ENCODE measurements at places on chromosomes 11 and 22. TPM values are rescaled to one million over a fixed set of nuclear protein-coding genes. Genes with fewer than 3 reads are reported as not detected.

Gene CD44
- 2,078 TPM for polyA plus RNA-seq

Gene SULT4A1
- 0.09 TPM for polyA plus RNA-seq

Gene TXNRD2
- 13.2 TPM for polyA plus RNA-seq

Gene KRTAP5-2
- not detected for polyA plus RNA-seq

Gene CAVIN3
- 50.9 TPM for polyA plus RNA-seq

Gene MYEOV
- polyA plus RNA-seq = 7.3 TPM

Gene KDM2A
- polyA plus RNA-seq = 36.4 TPM

Gene TMEM126A
- 76.6 TPM for polyA plus RNA-seq

Gene SHANK2
- 3.2 TPM for polyA plus RNA-seq

Gene RIBC2
- polyA plus RNA-seq = 1.6 TPM

Gene OR52A1
- not detected for polyA plus RNA-seq

Gene RAPSN
- polyA plus RNA-seq = not detected

Gene SPINDOC
- 13.9 TPM for polyA plus RNA-seq

Gene OR8H2
- not detected for polyA plus RNA-seq

Gene LINC01488
- not detected for polyA plus RNA-seq

Gene ST14
- not detected for polyA plus RNA-seq

Gene RASSF7
- polyA plus RNA-seq = 1.6 TPM

Gene CFAP300
- 5.6 TPM for polyA plus RNA-seq

Gene C1QTNF5
- polyA plus RNA-seq = 13.6 TPM

Gene EFCAB6
- 1.0 TPM for polyA plus RNA-seq

Gene PLEKHA7
- 0.11 TPM for polyA plus RNA-seq

Gene ARL14EP
- 35.5 TPM for polyA plus RNA-seq

Gene OVOL1
- not detected for polyA plus RNA-seq

Gene NRIP3
- 11.7 TPM for polyA plus RNA-seq

Gene SCO2
- polyA plus RNA-seq = 0.42 TPM

Gene RASSF10
- polyA plus RNA-seq = not detected

Gene PHOX2A
- not detected for polyA plus RNA-seq

Gene CNGA4
- not detected for polyA plus RNA-seq

Gene PARVB
- 47.3 TPM for polyA plus RNA-seq

Gene KCNK4
- not detected for polyA plus RNA-seq
